ENCODE measurements at places on chromosomes 5 and 9.
A peak's percentile ranks its signal among the peaks of the same experiment; 100 is the strongest.

DNA sequence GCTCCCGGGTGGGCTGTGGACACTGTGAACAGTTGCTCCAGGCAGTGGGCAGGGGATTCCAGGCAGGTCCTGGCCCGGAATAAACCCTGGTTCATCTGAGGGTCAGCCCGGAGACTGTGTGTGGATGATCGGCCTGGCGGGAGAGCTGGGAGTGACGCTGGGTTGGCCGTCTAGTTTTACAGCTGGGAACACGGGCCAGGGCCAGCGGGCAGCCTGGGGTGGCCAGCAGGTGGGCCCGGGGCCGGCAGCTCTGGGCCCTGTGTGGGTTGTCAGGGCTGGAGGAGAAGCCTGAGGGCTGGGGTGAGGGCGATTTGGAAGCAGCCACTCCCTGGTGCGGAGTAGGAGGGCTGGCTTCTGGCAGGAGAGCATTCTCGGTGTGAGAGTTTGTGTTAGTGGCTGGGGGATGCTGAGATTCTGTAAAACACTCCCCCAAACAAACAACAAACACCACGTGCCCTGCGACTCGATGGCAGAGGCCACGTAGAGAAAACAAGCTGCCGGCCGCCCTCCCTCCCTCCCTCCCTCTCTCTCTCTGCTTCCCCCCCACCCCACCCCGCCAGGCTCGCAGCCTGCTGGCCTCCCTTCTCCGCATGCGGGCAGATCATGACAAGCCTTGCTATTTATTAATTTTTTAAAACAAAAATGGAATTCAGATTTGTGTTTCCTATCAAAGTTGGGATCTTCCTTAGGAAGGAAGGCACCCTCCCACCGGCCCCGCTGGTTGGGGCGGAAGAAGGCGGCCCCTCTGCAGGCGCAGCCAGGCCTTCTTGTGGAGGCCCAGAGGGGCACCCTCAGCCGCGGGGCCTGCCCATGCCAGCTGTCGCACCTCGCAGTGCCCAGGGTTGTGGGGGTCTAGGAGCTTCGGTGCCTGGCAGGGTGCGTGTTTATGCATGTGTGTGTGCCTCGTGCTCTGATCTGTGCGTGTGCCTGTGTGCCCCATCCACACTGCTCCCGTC lies 49.5 kb downstream of the RXRA start:
- no peak for DNase-seq
- H3K27ac ChIP-seq = no peak overlapping the region
- no peak overlapping the region for H3K4me3 ChIP-seq
- H3K4me1 ChIP-seq = no peaks in the 10 kb centered on the region

GRCh38 chr5:147160902-147161700 lies 73.7 kb upstream of the STK32A start:
- H3K27me3 ChIP-seq = no peaks in the 10 kb centered on the region
- DNase-seq = no peak
- H3K4me1 ChIP-seq = no peaks in the 10 kb centered on the region

DNA sequence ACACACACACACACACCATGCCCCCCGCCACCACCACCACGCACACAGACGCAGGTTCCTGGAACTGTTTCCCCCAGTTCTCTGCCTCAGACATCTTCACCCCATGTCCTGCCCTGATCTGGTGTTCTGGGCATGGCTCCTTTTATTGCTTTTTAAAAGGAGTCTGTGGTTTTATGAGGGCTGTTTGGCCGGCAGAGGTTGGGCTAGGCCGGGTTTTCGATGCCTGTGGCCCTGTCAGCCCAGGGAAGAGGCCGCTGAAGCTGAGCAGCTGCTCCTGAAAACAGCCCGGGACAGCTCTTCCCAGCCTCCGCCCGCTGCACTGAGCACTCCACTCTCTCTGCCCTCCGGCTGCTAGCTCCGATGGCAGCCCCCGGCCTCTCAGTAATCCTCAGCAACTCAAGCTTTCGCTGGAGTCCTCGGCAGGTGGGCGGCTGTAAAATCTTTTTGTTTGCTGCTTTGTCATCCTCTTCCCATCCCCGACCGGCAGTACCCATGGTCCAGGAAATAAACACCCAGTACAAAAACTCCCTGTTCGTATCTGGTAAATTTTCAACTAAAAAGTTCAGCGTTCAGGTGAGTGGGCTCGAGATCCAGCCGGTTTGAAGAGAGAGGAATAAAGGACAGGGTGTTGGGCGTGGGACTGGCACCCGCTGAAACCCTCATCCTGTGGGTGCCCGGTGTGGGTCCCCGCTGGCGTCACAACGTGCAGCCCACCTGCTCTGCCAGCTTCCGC lies 103.0 kb upstream of the ERCC6L2 start:
- H3K36me3 ChIP-seq = no peaks in the 10 kb centered on the region
- H3K4me1 ChIP-seq = peaks cover 42% of the 10 kb centered on the region
- DNase-seq = peak; percentile 72
- H3K4me3 ChIP-seq = peak overlapping the region; percentile 31
- H3K27me3 ChIP-seq = 0 out of 2 replicates have a peak, but pooled peaks cover 8% of the 10 kb centered on the region
- peak overlapping the region; percentile 72 for H3K27ac ChIP-seq

GRCh38 chr5:159849437-159850083 lies 66.7 kb upstream of the ADRA1B start:
- H3K4me1 ChIP-seq = no peaks in the 10 kb centered on the region
- no peak for DNase-seq
- H3K4me3 ChIP-seq = no peak overlapping the region
- no peaks in the 10 kb centered on the region for H3K36me3 ChIP-seq
- no peaks in the 10 kb centered on the region for H3K27me3 ChIP-seq

- H3K36me3 ChIP-seq = no peaks in the 10 kb centered on the region
- H3K27me3 ChIP-seq = no peaks in the 10 kb centered on the region
- no peak for DNase-seq
- no peak overlapping the region for H3K27ac ChIP-seq
- H3K4me1 ChIP-seq = peaks cover 4% of the 10 kb centered on the region
Observed at GRCh38 chr9:18331310-18331684, 142.7 kb upstream of the ADAMTSL1 start.

GRCh38 chr5:137191179-137191578 lies 307.9 kb downstream of the SPOCK1 start:
- no peaks in the 10 kb centered on the region for H3K36me3 ChIP-seq
- no peaks in the 10 kb centered on the region for H3K27me3 ChIP-seq
- H3K4me1 ChIP-seq = no peaks in the 10 kb centered on the region
- no peak for DNase-seq

- H3K4me1 ChIP-seq = no peaks in the 10 kb centered on the region
- H3K27ac ChIP-seq = no peak overlapping the region
- H3K27me3 ChIP-seq = no peaks in the 10 kb centered on the region
Observed at GRCh38 chr5:172433071-172433470, 21.3 kb downstream of the SH3PXD2B start.

GRCh38 chr9:33189331-33189791 lies 22.2 kb upstream of the B4GALT1 start:
- H3K4me1 ChIP-seq = no peaks in the 10 kb centered on the region
- H3K4me3 ChIP-seq = no peak overlapping the region
- no peak for DNase-seq
- no peaks in the 10 kb centered on the region for H3K36me3 ChIP-seq
- H3K27me3 ChIP-seq = no peaks in the 10 kb centered on the region

DNA sequence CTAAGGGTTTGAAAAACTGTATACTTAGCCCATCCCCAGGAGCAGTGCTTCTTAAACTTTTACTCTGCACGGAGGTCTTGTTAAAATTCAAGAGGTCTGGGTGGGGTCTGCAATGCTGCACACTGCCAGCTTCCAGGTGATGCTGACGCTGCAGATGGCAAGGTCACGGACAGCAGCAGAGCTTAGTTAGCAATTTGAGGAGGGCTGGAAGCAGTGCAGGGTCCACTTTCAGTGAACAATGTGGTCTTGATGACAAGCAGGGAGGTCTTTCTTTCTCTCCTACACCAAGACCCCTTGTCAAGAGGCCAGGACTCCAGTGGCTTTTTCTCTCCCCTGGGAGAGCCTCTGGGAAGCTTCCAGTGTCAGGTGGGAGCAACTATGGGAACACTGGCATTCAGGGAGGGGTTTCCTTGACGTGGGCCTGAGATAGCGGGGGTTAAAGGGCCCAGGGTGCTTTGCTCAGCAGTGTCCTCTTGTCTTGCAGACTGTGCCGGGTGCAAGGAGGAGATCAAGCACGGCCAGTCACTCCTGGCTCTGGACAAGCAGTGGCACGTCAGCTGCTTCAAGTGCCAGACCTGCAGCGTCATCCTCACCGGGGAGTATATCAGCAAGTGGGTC lies 65.0 kb upstream of the AFAP1L1 start:
- no peak overlapping the region for H3K27ac ChIP-seq
- H3K4me3 ChIP-seq = no peak overlapping the region
- no peak for DNase-seq

DNA sequence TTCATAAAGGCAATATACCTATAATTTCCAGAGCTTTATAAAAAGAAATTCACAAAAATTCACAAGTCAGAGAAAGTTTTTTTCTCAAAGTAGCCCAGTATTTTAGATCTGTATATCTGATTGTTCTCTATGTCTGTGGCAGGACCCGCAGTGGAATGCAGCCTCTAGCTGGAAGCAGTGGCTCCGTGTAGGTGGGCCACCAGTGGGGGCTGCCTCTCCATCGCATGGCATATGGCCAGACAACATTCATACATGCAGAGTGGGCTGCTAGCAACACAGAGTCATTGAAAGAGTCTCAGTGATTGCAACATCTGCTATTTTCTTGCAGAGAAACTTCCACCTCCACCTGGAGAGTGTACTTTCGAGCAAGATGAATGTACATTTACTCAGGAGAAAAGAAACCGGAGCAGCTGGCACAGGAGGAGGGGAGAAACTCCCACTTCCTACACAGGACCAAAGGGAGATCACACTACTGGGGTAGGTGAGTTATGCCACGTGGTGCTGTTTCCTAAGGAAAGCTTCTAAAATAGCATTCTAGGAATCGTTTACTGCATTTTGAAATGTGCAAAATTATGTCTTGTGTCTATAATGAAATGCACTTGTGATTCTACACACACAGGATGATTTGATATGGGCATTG lies 88.5 kb upstream of the SMC5 start:
- H3K36me3 ChIP-seq = 0 out of 2 replicates have a peak, but pooled peaks cover 3% of the 10 kb centered on the region
- no peak for DNase-seq
- no peak overlapping the region for H3K27ac ChIP-seq
- no peaks in the 10 kb centered on the region for H3K4me1 ChIP-seq
- no peaks in the 10 kb centered on the region for H3K27me3 ChIP-seq

DNA sequence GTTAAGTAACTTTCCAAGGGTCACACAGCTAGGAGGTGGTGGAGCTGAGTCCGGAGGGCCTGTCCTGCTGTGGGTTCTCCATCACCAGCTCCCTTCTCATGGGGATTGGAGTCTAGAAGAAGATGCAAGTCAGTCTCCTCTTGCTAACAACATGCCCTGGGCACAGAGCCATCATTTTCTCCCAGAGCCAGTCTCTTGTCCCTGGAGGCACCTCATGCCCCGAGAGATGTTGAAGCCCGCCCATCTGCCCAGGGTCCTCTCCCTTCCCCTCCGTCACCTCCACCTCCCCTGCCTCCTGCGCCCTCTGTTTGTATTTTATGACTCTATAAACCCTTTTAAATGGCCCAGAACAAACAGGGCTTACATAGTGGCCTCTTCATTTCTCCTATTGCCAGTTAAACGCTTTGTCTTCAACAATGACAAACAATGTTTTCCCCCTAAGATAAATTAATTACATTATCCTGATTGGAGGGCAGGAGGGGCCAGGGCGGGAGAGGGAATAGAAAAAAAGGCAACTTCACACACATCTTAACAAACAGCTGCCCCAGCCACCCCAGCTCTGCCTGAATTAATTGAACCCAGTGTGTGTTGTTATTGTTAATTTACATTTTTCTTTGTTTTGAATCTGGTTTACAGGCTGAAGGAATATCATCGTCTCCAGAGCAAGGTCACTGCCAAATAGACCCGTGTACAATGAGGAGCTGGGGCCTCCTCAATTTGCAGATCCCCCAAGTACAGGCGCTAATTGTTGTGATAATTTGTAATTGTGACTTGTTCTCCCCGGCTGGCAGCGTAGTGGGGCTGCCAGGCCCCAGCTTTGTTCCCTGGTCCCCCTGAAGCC lies 55.8 kb downstream of the ASS1 start:
- no peaks in the 10 kb centered on the region for H3K27me3 ChIP-seq
- H3K36me3 ChIP-seq = no peaks in the 10 kb centered on the region
- H3K4me3 ChIP-seq = no peak overlapping the region
- 0 out of 2 replicates have a peak, but pooled peaks cover 4% of the 10 kb centered on the region for H3K4me1 ChIP-seq
- DNase-seq = no peak
- no peak overlapping the region for H3K27ac ChIP-seq

GRCh38 chr5:172647352-172648012 lies 6.4 kb downstream of the NEURL1B start:
- DNase-seq = no peak
- H3K27me3 ChIP-seq = 0 out of 2 replicates have a peak, but pooled peaks cover 6% of the 10 kb centered on the region
- no peaks in the 10 kb centered on the region for H3K36me3 ChIP-seq
- peaks cover 26% of the 10 kb centered on the region for H3K4me1 ChIP-seq

DNA sequence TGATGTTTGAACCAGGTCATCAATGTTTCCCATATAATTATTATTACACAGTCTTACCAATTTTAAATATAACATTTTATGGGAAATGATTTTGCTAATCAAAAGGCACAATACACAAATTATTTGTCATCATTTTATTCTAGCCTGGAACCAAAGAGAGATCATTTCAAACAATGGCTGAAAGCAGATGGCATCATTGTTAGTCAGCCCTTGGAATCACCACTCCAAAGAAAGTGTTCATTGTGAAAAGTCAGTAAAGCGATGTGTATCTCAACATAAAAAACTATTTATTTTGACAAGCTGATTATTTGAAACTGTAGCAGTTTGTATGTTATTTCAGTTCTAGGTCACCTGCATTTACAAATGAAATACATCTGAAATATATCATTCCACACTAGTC lies 1068.7 kb downstream of the CDH12 start:
- no peak overlapping the region for H3K27ac ChIP-seq
- H3K27me3 ChIP-seq = no peaks in the 10 kb centered on the region
- no peak for DNase-seq
- no peaks in the 10 kb centered on the region for H3K36me3 ChIP-seq
- H3K4me3 ChIP-seq = no peak overlapping the region
- no peaks in the 10 kb centered on the region for H3K4me1 ChIP-seq

GRCh38 chr9:37269221-37269620 lies 148.8 kb downstream of the ZCCHC7 start:
- no peaks in the 10 kb centered on the region for H3K4me1 ChIP-seq
- DNase-seq = no peak
- H3K4me3 ChIP-seq = no peak overlapping the region
- no peak overlapping the region for H3K27ac ChIP-seq
- H3K27me3 ChIP-seq = no peaks in the 10 kb centered on the region

DNA sequence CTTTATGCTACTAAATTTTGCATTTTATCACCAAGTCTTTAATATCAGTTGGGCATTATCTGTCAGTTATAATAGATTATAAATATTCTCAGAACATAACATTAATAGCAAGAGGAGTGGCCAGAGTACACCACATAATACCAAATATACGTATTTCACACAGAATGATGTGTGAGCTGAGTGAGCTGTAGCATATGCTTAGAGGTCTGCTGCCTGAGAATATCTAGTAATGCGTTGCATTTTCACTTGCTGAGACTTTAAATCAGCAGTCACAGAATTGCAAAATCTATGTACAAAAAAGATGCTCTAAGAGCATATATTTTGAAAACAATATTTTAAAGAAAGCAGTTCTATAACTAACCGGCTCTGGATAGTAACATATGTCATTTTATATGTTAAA lies 921.1 kb upstream of the EDIL3 start:
- H3K27ac ChIP-seq = no peak overlapping the region
- H3K27me3 ChIP-seq = no peaks in the 10 kb centered on the region
- no peaks in the 10 kb centered on the region for H3K4me1 ChIP-seq
- H3K4me3 ChIP-seq = no peak overlapping the region
- DNase-seq = no peak

All from GM23338 (cell line).